ENCODE measurements at places on chromosomes 7 and 10.

- DNase-seq, result no peak
Observed at GRCh38 chr7:139763330-139763729, 14.5 kb downstream of the HIPK2 start.

DNA sequence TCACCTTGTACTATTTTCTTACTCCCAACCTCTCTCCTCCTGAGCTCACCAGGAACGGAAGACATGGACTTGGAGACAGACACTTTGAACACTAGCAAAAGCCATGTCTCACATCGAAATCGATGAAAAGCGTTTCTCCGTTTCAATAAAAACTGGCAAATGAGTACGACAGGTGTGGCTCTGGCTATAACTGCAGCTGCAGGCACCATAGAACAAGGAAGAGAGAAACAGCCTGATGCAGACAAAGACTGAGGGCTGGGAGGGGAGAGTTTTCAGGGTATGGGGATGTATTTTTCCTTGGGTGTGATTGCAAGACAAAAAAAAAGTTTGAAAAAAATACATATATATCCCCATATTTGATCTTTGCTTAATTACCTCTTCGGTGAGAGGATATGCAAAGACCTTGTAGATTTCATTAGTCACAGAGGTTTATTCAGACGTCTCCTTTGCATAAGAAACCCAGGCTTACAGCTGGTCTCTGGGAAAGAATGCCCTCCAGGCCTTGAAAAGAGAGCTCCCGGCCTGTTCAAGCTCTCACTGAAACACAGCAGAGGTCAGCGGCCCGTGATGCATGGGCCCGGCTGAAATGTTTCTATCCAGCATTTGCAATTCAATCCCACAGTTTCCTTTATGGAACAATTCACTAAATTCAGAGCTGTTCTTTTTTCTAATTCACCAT, 63.1 kb downstream of the TLL2 start:
- no peak for DNase-seq

DNA sequence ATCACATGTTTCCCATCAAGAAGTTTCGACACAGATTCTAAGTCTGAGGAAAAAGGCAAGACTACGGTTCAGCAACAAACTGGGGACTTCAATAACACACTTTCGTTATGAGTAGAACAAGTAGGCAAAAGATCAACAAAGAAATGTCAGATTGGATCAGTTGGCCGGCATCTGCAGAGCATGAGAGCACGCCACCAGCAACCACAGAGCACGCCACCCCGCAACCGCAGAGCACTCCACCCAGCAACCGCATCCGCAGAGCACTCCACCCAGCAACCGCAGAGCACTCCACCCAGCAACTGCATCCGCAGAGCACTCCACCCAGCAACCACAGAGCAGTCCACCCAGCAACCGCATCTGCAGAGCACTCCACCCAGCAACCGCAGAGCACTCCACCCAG, 89.7 kb upstream of the FAM20C start:
- no peak for DNase-seq

GRCh38 chr7:28155019-28155660, 25.5 kb downstream of the JAZF1 start:
- DNase-seq, result no peak
